ENCODE measurements at places on chromosomes 2 and 18.

DNA sequence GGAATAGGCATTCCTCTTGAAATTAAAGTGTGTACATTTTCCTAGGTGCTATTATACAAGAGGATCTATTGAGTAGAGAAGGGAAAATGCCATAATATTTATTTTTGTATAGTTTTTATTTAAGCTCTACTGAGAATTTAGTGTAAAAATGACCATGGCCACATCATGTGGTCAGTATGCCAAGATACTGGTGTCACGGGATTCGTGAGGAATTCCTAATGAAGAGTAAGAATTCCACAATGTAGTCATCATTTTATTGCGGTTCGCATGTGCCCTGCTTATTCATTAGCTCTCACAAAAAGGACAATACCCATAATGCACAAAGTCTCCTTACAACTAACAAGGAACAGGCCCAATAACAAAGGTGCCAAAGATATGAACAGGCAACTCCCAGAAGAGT, 39.3 kb upstream of the PARD3B start:
- DNase-seq, result no peak

DNA sequence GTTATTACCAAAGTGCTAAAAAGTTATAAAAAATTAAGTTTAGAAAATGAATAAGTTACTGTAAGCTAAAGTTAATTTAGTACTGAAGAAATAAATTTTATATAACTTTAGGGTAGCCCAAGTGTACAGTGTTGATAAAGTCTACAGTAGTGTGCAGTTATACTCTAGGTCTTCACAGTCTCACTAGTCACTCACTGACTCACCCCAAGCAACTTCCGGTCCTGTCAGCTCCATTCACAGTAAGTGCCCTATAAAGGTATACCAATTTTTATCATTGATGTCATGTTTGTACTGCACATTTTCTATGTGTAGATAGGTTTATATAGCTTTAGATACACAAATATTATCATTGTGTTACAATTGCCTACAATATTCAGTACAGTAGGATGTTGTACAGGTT, 518.3 kb upstream of the PIK3C3 start:
- no peak for DNase-seq

- DNase-seq, result no peak
Measured at GRCh38 chr18:59813942-59814341, 85.9 kb upstream of the PMAIP1 start.

GRCh38 chr2:219183151-219183772, 5.2 kb downstream of the RETREG2 start:
- DNase-seq, result no peak

- DNase-seq, result peak; percentile 44
Measured at GRCh38 chr2:36889795-36890194, 76.5 kb downstream of the STRN start.

DNA sequence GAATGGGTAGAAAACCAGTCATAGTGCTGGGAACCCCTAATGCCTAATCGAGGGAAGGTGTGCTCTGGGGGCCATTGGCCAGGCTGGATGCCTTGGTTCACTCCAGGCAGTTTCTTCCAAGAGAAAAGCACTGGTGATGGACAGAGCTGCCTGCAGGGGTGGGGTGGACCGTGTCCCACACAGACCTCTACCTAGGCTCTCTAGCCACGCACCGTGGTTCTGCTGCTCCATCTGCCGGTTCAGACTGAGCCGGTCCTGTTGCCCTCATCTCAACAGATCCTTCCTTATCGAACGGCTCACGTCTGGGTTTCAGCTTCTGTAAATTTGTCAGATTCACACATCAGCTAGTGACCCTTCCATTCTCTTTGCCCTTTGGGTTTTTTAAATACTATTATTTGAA, 46.4 kb downstream of the RALB start:
- DNase-seq, result no peak
